Endodermal cell (in vitro differentiated cells): ENCODE measurements at places on chromosomes 6 and 20. TPM values are rescaled to one million over a fixed set of nuclear protein-coding genes. Genes with fewer than 3 reads are reported as not detected.

DNA sequence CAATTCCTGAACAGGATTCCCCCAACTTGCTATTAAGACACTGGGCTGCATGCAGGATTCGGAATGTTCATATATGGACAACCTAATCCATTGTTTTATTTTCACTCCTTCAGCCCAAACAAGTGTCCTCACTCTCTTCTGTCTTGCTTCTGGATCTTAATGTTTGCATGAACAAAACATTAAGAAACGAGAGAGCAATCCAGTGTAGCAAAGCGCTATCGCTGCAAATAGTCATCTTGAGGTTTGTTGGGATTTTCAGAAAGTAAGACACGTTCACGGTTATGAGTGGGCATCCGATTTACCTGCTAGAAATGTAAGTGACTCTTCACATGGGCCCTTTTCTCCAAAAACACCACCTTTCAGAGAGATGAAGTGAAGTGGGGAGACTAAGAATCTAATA, 156.4 kb downstream of the MBOAT1 start:
- DNase-seq = no peak

FUT9 gene
- total RNA-seq = 4.3 to 5.6 TPM (median 4.5 TPM) in 3 replicates

- DNase-seq = peak; percentile 5
Observed at GRCh38 chr20:38117635-38118034, 47.4 kb downstream of the TGM2 start.

- DNase-seq = no peak
Observed at GRCh38 chr20:57909763-57910331, 200.0 kb upstream of the PMEPA1 start.

TCF15 gene
- 2.2 to 4.8 TPM (median 2.9 TPM) in 3 replicates for total RNA-seq

SLC35F1 gene
- total RNA-seq = 5.9 and 6.7 TPM in 2 replicates

DNA sequence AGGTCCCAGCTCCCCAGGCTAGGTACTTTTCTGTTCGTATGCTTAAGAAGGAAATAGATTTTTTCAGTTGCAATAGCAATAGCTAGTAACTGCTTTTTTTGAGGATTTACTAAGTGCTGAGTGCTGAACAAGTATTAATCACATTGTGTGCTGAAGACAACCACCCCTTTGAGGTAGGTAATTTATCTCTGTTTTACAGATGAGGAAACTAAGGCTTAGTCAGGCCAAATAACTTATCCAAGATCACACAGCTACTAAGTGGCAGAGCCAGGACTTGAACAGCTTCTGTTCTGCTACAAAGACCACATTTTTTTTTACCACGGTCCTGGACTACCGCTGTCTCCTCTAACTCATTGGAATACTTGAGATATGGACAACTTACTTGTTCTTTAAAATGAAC, 39.8 kb downstream of the LRRN4 start:
- DNase-seq = no peak

TBXT gene
- total RNA-seq = 2.3 and 2.4 TPM in 2 replicates

THEMIS gene
- total RNA-seq = not detected in 3 replicates

- DNase-seq = peak; percentile 89
Observed at GRCh38 chr20:775679-776135, 7.4 kb upstream of the SLC52A3 start.

FHL5 gene
- not detected in 3 replicates for total RNA-seq

DNA sequence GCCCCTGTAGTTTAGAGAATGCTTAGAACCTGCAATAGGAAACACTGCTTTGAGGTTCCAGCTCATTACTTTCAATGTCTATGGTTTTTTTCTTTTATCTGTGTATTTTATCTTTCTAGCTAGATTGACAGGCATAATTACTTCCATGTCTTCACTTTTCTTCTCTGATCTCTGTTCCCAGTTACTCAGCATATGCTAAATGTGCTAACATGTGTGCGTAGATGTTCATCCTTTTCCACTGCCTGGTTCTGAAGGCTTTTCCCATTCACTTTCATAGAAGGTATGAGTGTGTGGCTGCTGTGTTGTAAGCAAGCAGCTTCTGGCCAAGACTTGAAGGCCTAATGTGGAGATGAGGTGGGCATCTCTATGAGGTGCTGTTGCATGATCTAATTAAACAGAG, 38.9 kb downstream of the FAXC start:
- no peak for DNase-seq

- DNase-seq = no peak
Observed at GRCh38 chr20:48742233-48742632, 85.6 kb downstream of the PREX1 start.

PSORS1C2 gene
- total RNA-seq = 0.20 TPM in 1 of 2 replicates, not detected in the other

GRCh38 chr6:20582586-20583443, 48.6 kb downstream of the CDKAL1 start:
- no peak for DNase-seq

ADGRF5 gene
- not detected in 2 replicates for total RNA-seq

DUSP15 gene
- 2.8 and 3.8 TPM in 2 replicates for total RNA-seq

OVOL2 gene
- 13.7 and 15.3 TPM in 2 replicates for total RNA-seq

POPDC3 gene
- 8.0 to 9.9 TPM (median 9.2 TPM) in 3 replicates for total RNA-seq

DNA sequence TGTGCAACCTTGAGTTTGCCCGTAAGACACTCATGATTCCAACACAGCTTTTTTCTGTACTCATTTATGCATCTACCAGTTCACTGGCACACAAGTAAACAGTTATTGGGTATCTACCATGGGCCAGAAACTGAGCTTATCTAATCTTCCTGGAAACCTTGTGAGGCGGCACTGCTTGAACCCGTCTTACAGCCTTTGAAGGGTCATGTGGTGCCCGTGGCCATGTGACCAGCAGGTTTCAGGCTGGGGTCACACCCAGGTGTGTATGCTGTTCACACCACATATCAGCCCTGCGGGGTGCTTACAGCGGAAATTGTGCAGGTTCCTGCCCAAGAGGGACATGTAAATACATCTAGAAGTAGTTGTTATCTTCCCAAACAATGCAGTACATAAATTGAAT, 6.1 kb downstream of the THBD start:
- DNase-seq = no peak

- no peak for DNase-seq
Observed at GRCh38 chr6:116631379-116631990, 15.2 kb downstream of the RSPH4A start.

- no peak for DNase-seq
Observed at GRCh38 chr6:42702200-42702599, 20.2 kb downstream of the PRPH2 start.

SLC22A7 gene
- total RNA-seq = not detected in 2 replicates

ALDH8A1 gene
- total RNA-seq = 0.15 TPM in 1 of 3 replicates, not detected in the others

- peak; percentile 92 for DNase-seq
Observed at GRCh38 chr20:21027569-21027968, 78.6 kb downstream of the LINC00237 start.

RAMACL gene
- total RNA-seq = 1.5 and 2.5 TPM in 2 replicates

DNA sequence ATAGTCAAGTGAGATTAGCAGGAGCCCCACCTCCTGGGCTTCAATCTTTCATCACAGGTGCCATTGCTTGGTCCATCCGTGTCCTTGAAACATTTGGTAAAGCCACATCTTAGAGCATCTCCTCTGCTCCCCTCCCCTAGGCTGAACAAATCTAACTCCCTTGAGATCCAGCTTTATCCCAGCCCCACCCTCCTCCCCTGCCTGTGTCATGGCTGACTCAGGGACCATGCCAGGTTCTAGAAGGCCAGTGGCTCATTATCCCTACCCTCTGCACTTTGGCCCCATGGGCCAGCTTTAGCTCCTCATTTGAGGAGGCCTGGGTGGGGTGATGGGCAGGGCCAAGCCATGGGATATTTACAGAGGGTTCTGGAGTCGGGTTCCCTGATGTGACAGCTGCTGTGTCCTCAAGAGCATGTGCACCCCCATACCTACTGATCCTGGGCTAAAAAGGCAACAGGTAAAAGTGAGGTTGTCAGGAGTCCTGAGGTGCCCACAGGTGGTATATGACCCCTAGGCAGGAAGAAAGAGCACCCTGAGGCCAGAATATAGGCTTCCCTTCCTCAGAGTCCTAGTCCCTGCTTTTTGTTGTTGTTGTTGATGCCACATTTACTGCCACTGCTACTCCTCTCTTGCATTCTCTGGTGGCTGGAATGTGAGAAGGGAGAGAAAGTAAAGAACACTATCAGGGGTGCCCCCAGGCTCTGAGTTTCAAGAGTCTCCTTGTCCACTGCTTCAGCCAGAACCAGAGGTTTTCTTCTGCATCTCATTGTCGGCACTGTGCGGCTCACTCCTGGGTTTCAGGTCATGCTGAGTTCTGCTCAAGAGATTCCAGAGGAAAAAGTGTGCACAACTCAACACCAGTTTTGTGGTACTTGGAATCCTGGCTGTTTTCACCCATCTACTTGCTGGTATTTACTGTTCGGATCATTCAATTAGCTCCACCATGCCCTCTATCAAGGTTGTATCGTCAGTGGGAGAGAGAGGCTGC, 228.4 kb downstream of the LRFN2 start:
- peak; percentile 60 for DNase-seq

DNA sequence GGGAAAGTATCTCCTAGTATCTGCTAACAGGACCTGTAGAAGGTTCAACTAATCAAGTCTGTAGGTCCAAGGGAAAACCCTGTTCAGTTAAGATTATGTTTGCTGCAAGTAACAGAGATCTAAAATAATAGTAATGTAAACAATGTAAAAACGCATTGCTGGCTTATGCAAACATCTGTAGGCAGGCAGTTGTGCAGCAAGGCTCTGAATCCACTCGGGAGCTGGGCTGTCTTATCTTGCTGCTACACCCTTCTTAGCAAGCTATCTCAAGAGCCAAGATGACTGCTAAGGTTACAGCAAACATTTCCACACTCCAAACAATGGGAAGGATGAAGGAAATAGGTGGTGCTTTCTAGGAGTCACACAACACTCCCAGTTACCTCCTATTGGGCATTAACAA, 397.3 kb upstream of the NRSN1 start:
- DNase-seq = peak; percentile 57

GRCh38 chr20:2879146-2879545, 5.9 kb downstream of the PTPRA start:
- no peak for DNase-seq

GRCh38 chr20:39751557-39752137, 789.5 kb downstream of the DHX35 start:
- no peak for DNase-seq

GRCh38 chr6:146551545-146551944, 7.9 kb downstream of the RAB32 start:
- no peak for DNase-seq

PTCRA gene
- not detected in 3 replicates for total RNA-seq

DNA sequence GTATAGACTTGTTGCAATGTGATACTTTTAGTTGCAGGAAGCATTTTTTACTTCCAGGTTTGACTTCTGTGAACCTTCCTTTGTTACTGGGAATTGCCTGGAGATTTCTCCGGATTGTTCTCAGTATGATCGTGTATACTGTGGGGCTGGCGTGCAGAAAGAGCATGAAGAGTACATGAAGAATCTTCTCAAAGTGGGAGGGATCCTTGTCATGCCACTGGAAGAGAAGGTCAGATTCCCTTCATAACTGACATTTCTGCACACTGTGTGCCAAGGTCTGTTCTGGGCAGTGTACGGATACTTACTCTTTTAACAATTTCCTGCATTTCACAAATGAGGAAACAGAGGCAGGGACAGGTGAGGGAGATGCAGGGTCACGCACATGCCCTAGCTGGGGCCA, 9.7 kb downstream of the PCMTD2 start:
- no peak for DNase-seq

DNA sequence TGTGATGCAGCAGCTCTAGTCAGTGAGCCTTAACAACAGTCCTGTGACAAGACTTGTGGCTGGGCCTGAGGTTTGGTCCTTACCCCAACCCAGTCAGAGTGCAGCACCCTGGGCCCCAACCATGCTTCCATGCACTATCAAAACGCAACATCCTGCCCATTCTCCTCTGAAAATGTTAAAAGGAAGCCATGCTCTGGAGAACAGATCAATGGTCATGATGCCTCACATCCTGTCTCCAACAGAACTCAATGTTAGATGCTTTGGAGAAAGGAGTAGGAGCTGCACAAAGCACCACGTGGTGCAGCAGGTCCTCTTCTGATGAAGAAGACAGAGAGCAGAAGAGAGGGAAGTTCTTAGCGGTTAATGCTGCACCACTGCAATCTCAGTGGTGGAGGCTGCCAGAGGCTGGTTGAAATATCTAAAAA, 41.9 kb downstream of the TRAM2 start:
- DNase-seq = no peak

DNA sequence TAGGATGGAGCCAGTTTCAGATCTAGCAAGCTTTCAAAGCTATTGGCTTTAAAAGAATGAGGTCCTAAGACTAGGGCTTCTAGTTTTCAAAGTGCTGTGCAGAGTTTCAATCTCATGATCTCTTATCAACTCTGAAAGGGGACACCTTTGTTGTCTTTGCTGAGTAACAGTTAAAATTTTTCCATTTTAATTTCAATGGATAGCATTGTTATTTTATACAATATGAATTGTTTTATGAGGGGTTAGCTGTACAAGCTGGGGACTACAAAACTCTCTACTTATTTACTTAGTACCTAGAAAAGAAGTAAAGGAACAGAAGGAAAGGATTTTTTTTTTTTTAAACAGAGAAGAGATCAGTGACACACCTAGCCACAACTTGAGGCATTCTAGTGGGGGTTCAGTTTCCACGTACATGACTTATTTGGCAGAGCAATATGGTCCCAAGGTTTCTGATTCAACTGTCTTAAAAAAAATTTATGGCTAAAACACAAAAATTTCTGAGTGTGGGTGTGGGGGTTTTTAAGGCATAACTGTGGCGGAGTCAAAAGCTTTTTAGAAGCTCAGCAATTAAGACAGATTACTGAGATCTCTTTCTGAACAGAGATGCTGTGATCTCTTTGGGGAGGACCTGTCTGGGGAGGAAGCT, 46.1 kb upstream of the JAG1 start:
- DNase-seq = no peak
